CD8-positive, alpha-beta memory T cell (primary cell): ENCODE measurements at places on chromosomes 2 and 18.

- no peak for DNase-seq
Observed at GRCh38 chr2:1940679-1941078, 196.4 kb upstream of the PXDN start.

DNA sequence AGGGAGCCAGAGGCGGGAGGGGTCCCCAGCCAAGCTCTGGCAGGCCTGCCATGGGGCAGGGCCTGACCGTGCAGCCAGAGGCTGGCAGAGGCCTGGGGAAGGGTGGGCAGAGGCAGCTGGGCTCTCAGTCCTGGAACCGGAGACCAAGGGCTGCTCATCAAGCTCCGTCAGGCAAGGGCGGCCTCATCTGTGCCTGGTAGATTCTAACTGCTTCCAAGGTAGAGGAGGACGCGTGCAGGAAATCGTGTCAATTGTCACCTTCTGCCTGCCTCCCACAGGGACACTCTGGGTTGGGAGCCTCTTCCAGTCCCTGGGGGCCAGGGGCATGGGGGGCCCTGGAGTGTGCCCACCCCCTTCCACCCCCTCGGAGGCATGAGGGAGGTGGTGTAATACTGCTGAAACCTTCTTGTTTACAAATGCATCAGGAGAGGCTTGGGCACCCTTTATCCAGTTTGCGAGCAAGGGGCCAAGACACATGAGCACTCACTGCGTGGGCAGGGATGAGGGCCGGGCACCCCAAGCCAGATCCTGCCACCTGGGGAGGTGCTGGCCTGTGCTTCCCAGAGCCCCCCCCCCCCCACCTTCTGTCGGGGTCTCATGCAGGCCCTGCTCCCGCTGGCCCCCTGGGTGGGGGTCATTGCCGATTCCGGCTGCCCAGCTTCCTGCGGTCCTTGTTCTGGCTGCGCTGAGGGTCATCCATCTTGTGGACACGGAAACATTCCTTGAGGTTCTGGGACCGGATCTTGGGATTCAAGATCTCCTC is 9.0 kb downstream of the SNORC start:
- DNase-seq = no peak

GRCh38 chr2:201785135-201785534 is 4.4 kb upstream of the ALS2 start:
- no peak for DNase-seq

DNA sequence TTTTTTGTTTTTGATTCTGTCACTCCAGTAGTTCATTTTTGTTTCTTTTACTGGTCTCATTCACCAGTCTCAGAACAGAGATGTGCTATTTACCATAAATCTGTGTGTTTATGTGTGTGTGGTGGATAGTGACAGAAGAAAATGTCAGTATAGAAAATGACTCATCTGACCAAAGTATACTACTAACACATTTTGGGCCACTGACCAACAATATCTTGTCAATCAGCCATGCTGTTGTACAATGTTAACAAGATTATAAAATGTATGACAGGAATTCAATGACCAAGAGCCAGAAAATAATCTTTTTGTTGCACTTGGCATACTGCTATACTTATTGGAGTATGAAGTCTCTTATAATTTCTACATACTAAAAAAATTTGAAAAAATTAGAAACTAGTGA is 1081.4 kb upstream of the NRXN1 start:
- no peak for DNase-seq
